SK-N-DZ (cell line): ENCODE measurements at places on chromosomes 16 and 17.

GRCh38 chr17:21042458-21043295 lies at the start of gene USP22:
Gene USP22, minus strand, starts transcription at chr17:21043011. Its CDS starts 176 bp downstream, at chr17:21042835.
- DNase-seq = no peak

- DNase-seq = no peak
These were observed 74.0 kb upstream of the XYLT1 start for GRCh38 chr16:17544785-17545184.

GRCh38 chr17:36152639-36153120 lies 23.8 kb downstream of the TBC1D3B start:
- DNase-seq = no peak

GRCh38 chr16:67248401-67249177 lies at the start of gene SLC9A5:
Gene SLC9A5, plus strand, starts transcription at chr16:67248979. Its CDS starts 36 bp downstream, at chr16:67249015.
- peak; percentile 43 for DNase-seq

GRCh38 chr17:69723741-69724140 lies 309.2 kb downstream of the MAP2K6 start:
- no peak for DNase-seq

GRCh38 chr17:61383689-61384201 lies 15.9 kb upstream of the TBX2 start:
- DNase-seq = peak; percentile 95

DNA sequence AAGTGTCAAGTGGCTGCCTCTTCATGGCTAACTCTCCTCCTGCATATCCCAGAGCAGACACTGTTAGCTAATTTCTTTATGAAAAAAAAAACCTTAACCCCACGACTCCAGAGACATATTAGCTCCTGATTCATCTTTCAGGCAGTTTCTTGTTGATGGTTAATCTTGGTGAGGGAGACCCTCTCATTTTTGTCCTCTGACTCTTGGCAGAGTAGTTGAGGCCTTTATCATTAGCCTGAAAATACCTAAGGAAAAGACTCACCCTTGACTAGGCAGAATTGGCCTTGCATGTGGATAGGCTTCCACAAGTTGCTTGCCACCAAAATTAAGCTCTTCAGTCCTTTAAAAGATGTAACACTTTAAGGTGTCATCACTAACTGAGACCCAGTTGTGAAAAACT lies 4.0 kb downstream of the CRYBA1 start:
- DNase-seq = no peak

DNA sequence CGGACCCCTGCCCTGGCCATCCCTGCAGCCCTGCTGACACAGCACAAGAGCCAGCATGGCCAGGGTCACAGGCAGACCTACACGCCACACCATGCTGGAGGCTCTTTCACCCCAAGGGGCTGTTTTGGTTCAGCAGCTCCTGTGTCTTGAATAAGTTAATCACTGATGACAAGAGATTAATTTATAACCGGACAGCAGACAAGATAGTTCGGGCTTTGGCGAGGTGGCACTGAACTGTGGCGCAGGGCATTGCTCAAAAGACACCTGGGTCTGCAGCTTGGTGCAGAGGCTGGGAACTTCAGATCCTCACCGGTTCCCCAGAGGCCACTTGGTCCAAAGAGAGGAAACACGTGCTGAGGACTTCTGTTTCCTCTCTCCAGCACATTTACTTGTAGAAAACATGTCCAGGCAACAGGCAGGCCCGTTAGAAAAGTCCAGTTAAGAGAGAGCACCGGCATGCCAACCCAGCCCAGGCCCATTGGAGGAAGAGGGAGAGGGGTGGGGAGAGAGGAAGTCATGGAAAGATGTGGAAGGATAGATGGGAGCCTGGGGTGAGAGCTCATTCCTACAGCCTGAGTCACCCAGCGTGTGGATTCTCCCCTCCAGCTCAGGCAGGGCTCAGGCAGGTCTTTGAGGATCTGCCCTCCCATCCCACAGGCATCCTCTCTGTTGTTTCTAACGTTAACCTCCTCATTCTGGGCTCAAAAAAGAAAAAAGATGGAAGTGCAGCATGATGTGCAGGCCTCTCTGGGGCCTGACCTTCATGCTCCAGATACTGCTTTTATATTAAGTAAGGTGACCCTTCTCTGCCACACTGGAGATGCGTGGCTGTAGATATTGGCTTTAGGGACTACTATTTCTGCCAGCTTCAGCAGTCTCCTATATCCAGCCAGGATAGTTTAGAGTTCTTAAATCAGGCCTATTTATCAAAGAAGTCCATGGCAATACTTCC lies 80.0 kb upstream of the HNF1B start:
- no peak for DNase-seq

DNA sequence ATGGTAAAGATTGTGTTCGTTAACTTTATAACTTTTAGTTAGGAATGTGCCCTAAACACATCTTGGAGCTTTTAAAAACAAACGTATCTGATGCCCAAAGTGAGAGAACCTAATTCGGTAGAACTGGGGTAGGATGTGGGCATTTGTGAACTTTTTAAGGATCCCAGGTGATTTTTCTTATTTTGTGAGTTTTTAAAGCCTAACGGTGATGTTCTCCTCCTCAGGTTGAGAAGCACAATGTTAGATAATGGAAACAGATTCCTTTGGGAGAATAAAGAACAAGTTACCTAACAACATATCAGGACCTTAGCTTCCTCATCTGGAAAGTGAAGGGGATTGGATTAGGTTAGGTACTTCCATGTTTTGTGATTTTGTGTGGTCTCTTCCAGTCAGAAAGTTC lies 687 bp downstream of the SAP30BP start:
- DNase-seq = no peak

DNA sequence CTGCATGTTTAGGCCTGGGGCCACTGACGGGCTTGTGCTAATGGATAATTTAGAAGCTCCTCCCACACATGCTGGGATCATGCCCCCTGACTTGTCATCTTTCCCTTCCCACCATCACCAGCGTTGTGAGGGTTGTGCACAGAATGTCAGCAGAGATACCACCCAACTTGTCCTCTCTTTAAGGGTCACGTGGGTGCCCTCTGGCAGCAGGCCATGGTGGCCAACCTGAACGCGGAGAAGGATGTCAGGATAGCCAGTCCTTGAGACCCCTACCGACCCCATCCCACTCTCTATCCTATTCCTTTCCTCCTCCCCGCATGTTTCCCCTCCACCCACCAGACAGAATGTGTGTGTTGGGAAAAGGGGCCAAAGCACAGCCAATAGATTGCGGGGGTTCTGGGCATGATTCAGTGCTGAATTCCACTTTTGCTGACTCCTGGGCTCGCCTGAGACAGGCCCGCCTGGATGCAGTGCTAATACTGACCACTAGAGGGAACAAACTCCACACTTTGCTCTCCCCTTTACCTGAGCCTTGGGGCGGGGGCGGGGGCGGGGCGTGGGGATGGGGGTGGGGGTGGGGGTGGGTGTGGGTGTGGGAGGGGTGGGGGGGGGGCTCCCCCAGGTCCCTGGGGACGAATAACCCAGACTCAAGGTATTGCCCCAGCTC lies at the start of gene GH2:
TSS of gene GH2 (minus strand) at position 10 of the 667 bp plus-strand sequence. CDS start 143 bp downstream, outside the sequence.
- DNase-seq = peak; percentile 42

- no peak for DNase-seq
These were observed 160.0 kb upstream of the TNRC6C start for GRCh38 chr17:77798481-77798880.

GRCh38 chr16:31143694-31144148 lies 6.1 kb downstream of the PRSS36 start:
- DNase-seq = no peak

DNA sequence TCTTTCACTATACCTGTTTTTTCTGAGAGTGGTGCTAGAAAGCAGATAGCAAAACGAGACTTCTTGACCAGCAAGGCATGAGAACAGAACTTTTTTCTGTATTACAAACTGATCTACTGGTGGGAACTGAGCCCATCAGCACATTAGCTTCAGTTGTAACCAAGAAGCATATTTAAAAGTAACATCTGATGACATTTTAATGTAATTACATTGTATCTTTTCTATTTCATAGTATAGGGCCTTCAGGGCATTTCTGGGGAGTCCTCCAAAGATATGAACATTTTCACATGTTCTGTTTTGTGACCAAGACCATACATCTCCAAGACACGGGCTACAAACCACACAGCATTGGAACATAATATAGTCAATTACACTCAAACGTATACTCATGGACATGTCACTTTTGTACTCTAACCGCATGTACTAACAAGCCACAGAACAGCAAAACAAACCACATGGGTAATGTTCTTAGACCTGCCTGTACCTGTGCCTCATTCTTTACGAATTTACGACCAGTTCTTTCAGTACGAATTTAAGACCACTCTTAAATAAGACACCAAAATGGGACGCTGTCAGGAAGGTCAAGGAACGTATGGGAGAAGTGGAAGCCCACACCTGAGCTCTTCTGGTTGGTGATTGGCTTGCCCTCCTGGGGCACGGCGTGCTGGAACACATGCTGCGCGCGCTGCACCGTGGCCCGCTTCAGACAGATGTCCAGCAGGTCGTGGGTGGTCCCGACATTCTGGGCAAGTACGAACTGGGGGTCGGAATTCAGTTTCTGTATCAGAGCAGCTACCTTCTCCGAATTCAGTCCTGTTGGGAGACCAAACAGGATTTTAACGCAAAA lies 825 bp downstream of the BLMH start:
- peak; percentile 52 for DNase-seq

DNA sequence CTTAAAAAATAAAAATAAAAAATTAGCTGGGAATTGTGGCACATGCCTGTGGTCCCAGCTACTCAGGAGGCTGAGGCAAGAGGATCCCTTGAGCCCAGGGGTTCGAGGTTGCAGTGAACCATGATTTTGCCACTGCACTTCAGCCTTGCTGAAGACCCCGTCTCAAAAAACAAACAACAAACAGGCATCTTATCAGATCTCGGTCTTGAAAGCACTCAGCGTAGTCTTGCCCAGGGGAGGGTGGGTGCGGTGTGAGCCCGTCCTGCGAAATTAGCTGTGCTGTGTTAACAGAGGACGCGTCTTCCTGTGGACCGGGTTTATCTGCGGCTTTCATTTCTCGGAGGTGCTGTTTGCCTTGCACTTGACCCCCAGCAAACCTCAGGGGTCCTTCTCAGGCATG lies 5.4 kb downstream of the GAA start:
- DNase-seq = no peak

- DNase-seq = no peak
These were observed 2.9 kb downstream of the UNC119 start for GRCh38 chr17:28549236-28550132.

DNA sequence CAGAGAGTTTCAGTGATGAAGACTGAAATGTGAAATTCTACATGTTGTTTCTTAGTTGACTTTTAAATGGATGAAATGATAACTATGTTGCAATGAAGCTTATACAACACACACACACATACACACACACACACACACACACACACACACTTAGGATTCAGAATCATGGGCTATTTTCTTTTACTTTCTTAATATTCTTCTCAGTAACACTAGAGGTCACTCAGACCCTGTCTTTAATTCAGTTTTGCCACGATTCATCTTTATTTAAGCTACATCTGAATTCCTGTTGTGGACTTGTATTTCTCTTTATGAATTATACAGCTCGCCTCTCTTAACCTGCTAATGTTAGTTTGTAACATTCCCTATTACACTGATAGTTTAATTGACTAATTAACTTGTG lies 109.6 kb upstream of the GOT2 start:
- DNase-seq = peak; percentile 46

DNA sequence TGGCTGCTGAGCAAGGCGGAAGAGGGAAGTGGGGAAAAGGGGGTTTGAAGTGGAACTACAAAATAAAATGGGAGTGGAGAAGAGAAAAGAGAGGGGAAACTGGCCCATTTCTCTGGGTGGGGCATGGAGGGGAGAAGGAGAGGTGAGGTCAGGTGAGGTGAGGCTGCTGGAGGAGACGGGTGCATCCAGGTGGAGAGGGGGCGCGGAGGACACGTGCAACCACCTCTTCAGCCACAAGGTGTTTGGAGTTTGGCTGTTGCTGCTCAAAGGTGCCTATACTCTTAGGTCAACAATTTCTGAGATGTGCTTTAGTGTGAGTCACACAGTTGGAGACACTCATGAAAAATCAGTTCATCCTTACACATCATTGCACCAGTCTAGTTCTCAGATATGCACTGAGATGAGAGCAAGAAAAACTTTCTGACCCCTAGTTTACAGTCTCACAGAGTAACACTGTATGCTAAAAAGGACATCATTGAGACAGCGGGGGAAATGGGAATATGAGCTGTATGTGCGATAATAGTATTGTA lies 4.8 kb downstream of the SLC6A4 start:
- DNase-seq = no peak

GRCh38 chr17:27496005-27496404 lies 39.8 kb downstream of the KSR1 start:
- DNase-seq = no peak

GRCh38 chr16:2427526-2427925 lies 1.7 kb upstream of the CCNF start:
- DNase-seq = no peak

DNA sequence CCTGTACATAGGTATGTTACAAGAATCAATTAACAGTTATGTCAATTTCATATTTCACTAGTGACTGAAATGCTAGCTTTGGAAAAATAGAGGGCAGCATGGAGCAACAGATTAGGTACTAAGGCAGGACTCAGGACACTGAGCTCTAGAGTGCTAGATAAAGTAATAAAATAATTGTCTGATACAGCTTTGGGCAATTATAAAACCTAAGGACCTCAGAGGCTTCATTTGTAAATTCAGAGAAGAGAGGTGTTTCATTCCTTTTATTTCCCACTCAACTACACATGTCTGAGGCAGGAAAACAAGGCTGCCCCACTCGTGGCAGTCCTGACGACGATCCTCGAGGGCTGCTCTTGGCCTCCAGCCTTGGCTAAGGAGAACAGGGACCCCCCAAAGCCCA lies 81.5 kb downstream of the CA4 start:
- peak; percentile 40 for DNase-seq

DNA sequence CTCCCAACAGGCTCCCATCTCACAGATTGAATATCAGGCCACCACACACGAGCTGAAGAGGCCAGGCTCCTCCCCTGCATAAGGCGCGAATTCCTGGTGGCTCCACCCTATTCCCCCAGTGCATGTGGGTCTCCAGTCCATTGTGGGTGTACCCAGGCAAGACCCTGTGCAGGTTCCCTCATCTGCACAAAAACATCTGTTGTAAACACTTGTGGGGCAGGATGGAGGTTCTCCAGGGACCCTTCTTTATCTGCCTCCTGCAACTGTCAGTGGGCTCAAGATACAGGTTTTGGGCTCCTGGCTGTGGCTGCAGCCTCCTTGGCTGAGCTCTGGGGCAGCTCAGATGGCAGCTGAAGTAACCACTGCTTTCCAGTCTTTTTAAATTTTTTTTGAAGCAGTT lies 17.6 kb upstream of the LGALS9 start:
- no peak for DNase-seq

- peak; percentile 62 for DNase-seq
These were observed 9.1 kb downstream of the TUBG1 start for GRCh38 chr17:42618442-42619150.
